ENCODE measurements at places on chromosomes 2 and 18.

DNA sequence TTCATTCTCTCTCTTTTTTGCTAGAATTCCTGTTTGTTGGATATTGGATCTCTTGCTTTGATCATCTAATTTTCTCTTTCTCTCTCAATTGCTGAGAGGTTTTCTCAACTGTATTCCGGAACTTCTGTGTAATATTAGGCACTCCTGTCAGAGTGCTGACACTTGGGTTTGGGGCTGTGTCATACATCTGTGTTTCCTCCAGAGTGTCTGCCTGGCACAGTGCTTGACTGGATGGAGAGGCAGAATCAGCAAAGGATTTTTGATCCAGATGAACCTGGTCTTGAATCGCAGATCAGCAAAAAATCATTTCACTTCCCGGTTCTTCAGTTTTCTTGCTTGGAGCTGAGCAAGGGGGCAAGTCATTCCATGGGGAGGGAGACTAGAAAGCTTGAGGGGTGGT is 87.7 kb upstream of the CXCR4 start:
- no peak for DNase-seq

DNA sequence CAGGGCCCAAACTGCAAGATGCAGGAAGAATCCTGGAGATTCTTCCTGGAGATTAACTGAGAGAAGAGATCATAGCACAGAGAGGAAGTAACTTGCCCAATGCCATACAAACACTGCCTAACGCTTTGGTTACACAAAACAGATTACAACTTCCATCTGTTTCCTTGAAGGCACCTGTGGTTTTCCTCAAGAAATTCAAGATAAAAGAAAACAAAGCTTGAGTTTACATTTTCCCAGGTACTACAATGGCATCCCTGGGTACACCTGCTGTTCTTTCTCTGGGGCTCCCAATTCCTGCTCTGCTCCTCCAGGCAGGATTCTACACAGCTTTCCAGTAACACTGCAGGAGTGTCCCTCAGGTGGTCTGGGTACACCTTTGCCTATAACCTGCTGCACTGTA is 781.9 kb upstream of the ID2 start:
- DNase-seq = no peak

- no peak for DNase-seq
Measured at GRCh38 chr2:44450082-44450481, 88.3 kb downstream of the CAMKMT start.

DNA sequence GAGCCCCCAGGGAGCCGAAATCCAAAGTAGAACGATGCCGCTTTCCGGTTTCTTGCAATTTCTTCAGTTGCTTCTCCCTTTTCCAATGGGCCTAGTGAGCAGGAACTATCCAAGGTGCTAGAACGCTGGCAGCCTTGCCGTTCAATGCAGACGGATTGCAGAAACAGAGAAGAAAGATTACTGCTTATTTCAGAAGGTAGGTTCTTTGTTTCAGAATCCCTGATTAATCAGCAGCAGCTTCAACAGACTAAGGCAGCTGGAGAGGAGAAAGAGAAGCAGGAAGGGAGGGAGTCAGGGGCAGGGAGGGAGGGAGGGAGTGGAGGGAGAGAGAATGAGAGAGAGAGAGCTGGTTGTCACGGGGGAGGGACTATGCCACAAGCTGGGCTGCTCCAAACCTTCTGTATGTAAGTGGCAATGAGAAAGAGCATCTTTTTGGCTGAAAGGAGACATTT is 576 bp downstream of the NYAP2 start:
- DNase-seq = peak; percentile 50

DNA sequence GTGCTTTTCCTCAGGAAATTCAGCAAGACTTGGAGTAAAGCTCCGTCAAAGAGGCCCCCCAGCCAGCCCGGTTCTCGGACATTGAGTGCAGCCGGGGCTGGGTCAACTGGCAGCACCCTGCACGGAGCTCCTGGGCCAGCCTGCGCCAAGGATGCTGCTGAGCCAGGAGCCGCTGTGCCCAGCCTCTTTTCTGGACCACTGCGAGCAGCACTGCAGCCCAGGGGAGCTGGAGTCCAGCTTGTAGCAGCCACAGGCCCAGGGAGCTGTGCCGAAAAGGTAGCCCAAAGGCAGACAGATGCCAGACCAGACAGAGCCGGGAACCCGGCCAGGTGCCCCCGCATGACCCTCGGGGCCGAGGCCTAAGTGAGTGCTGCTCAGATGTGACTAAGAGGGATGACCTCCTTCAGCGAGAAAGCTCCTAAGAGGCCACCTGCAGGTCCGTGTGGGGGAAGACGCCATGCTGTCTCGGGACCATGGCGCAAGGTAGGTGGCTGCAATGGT is 7.3 kb downstream of the CLHC1 start:
- DNase-seq = no peak

GRCh38 chr2:174024524-174025270 is 59.5 kb upstream of the SP3 start:
- DNase-seq = no peak

GRCh38 chr2:129378186-129378585 is 601.3 kb upstream of the RAB6C start:
- DNase-seq = no peak

GRCh38 chr2:74131901-74132300 is 15.8 kb downstream of the BOLA3 start:
- DNase-seq = no peak

- DNase-seq = no peak
Measured at GRCh38 chr18:22504251-22505030, 86.7 kb upstream of the CTAGE1 start.

DNA sequence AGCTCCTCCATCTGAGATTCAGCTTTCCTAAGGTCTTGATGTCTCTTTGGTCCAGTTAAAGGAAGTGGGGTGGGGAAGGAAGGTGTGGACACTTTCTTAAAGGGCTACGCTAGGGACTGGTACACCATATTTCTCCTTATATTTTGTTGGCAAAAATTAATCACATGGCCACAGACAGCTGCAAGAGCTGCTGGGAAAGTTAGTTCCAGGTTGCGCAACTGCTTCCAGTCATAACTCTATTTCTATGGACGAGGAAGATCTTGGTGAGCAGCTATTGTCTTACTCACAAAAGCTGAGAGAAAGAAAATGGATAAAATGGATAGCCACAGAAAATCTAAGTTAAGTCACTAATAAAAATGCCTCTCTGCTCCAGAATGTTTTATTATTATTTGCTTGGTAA is 60.7 kb upstream of the PPM1B start:
- DNase-seq = no peak

GRCh38 chr2:120239488-120240287 is 13.0 kb upstream of the RALB start:
- DNase-seq = no peak

GRCh38 chr18:34848156-34848555 is 138.1 kb downstream of the DTNA start:
- DNase-seq = no peak

DNA sequence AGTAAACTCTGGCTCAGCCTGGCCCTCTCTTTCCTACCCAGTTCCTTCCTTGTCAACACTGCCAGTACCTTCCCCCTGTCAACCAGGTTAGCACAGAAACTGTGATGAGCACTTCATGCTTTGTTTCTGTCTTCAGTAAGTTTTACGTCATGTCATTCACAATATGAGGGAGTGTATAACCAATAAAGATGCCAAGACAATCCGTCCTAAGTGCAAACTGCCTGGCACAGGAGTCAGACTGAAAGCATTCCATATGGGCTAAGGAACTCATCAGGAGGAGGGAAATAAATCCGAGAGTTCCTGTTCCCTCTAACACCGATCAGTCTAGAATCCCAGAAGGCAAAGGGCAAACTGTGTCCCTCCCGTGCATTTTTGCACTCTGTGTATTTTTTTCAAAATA is 507.2 kb downstream of the CMPK2 start:
- DNase-seq = no peak

GRCh38 chr2:136117391-136117841 is 533 bp downstream of the CXCR4 start:
- peak; percentile 56 for DNase-seq

DNA sequence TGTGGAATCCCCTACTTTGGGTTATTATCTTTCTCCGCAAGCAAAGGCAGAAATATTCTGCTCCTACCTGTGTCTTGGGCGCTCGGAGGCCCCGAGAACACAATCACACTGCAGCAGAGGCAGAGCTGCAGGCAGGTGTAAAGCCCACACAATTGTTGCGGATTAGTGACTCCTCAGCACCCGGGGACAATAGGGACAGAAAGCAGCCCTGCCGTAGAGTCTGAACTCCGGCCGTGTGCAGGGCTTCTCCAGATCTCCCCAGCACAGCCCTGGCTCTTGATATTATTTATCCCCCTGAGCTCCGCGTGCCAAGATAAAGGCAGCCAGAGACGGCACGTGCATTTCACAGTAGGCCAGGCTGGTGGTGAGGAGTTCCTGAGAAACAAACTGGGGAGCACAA is 229.2 kb downstream of the EN1 start:
- DNase-seq = no peak
